ENCODE measurements at places on chromosomes 3 and 15.

DNA sequence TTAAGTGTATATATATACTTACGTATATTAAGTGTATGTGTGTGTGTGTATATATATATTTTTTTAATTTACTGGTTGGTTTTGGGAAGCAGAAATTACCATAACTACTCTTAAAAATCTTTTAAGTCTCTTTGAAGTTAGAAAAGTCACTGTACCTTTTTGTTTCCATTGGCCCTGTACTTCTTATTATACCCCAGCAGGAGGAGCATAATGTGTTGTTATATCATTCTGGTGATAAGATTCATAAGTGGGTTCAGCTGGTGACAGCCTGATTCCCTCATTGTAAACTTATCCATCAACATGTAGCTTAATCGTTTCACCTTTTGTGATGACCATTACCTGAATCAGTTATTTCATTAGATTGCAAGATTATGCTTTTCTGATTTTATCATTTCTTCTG is 30.8 kb downstream of the MLH1 start:
- no peak for DNase-seq

DNA sequence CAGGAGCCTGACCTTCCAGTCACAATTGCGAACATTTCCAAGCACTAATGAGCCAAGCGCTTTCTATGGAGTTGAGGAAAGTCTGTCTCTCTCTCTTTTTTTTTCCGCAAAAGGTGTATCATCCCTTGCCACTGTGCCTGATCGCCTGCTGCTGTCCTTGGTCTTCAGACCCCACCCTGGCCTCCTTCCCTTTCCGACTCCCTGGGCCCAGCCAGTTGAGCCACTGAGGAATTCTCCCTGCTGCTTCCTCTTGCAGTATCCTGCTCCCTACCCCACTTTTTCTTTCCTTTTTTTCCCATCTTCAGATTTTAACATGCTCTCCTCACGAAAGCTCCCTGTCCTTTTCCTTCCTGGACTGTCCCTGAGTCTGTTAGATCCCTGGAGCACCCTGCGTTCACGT is 396.5 kb upstream of the C2CD4B start:
- no peak for DNase-seq

- no peak for DNase-seq
These were observed 148.1 kb downstream of the LMLN start for GRCh38 chr3:198107840-198108734.

DNA sequence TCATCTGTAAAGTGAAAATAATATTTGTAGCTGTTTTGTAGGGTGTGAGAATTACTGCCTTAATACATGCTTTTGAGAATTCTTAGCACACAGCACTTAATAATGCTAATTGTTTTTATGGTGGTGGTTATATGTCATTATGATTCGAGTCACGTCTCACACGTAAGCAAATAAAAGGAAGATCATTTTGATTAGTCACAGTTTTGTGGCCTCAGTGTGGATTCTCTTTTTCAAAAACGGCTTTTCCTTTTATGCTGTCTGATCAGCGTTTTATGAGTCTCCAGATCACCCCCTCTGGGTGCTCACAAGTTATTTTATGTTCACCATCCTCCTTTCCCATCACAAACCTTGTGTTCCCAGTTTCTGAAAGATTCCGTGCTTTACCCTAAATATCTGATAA is 255.6 kb upstream of the CNTN4 start:
- DNase-seq, result no peak

GRCh38 chr3:189317911-189318310 is 146.1 kb downstream of the TPRG1 start:
- no peak for DNase-seq

DNA sequence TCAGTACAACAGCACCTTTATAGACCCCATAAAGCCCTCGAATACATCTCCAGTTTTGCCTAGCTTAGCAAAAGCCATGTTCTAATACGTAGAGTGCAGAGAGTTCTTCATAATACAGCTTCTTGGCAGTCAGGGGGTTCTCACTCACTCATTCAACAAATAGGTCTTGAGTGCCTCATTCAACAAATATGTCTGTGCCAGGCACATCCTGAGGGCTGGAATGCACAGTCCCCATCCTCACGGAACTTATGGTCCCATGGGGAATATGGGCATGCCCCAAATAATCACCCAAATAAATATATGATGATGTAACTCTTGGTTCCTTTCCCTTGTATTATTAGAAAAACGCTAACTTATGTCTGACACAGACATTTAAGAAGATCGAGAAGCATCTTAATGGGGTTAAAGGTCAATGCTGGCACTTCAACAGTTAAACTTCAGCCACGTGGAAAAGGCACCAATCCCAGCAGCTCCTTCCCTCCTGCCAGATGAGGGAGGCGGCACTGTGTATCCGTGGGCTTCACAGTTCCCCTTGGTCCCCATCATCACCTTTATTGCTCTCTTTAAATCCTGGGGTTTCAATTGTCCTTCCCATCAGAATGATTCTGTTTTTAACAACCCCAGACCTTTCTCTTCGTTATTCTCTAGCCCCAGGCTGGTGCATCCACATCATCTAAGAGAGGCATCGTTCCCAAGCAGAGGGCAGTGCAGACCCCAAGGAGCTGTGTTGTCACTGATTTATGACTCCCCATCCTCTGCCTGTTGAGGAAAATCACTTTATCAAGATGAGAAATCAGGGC is 18.9 kb upstream of the SEMA5B start:
- no peak for DNase-seq

DNA sequence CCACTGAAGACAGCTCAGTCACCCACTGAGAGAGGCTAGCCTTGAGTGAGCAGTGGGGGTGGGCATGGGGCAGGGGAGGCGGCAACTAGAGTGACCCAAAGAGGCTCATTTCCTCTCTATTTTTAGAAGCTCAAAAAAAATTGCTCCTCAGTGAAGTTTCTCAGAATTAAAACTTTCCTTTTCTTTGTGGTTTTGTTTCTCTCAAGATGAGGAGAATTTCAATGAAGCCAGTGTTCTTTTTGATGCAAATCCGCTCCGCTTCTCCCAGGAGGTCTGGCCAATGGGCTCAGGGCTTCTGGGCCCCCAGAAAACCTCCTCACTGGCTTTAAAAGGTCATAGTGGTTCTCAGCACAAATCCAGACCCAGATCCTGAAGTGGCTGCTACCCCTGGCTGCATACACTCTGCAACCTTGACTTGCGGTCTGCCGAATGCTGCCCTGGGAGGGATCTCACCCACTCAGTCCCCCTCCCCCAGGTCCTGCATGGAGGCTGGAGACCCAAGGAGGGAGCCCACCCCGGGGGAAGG is at the start of gene ACSBG1:
ACSBG1 (minus strand) TSS at position 51 of the 526 bp plus-strand sequence. CDS start 64 bp downstream, outside the sequence.
- no peak for DNase-seq

Measured in stimulated activated CD8-positive, alpha-beta memory T cell treated with anti-CD3 and anti-CD28 coated beads, Interleukin-12 subunit alpha, Interleukin-12 subunit beta, amount 100 ng/mL, for 1 hour (primary cell).